ENCODE measurements at places on chromosomes 13 and 19.

DNA sequence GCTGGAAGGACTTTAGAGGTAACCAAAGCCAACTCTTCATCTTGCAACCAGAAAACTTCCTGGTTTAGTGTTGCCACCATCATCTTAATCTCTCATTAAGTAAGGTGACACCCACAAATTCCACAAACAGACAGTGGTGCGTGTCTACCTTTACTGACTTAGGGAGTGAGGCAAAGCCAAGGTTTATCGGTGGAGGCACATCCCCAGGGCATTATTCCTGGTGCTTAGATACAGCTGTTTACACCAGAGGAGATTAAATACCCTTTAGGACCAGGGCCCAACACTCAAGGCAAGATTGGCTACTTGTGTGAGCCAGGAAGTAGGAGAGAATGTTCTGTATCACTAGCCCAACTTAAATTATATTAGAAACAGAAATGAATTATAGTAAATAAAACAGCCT lies 9.5 kb downstream of the STOML3 start:
- DNase-seq: no peak

DNA sequence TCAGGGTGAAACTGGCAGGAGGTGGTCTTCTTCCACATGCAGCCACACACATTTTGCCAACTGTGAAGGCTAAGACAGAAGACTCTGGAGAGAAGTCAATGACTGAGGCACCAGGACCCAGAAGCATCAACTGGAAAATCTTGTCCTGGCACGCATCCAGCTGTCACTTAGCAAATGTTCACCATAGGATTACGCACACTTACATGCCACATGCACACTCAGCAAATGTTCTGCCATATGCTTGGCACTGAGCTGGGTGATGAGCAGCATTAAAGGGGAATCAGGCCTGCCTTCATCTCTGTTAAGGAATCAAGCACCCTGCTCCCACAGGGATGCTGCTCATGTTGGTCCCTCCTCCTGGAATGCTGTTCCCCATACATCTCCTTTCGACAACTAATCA lies 5.1 kb downstream of the ZNF599 start:
- no peak for DNase-seq

DNA sequence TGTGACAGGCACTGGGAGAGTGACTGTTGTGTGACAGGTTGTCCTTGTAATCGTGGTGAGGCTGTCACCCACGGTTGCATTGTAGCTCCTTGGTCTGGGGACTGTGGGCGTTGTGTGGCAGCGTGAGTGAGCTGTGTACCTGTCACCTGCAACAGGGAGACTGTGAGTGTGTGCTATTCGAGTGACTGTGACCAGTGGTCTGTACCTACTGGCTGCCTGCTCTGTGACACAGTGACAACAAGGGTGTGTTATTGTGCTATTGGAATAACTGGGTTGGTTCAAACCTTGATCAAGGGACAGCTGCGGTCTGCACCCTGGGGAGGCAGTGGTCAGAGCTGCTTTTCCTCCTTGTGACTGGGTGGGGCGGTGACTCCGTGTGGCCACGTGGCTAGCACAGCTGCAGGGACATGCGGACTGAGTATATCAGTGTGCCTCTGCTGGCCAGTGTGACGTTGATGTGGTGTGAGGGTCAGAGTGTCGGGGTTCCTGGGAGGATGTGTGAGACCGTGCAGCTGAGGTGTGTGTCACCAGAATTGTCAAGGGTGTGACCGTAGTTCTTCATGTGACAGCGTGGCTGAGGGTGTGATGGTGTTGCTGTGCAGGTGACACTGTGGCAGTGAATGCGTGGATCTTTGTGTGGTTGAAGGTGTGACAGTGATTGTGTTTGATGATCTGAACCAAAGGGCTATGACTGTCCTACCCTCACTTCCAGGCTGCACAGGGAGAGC lies 10.1 kb upstream of the NFIX start:
- no peak for DNase-seq

- peak; percentile 87 for DNase-seq
These were observed 10.6 kb downstream of the REXO1 start for GRCh38 chr19:1837625-1838105.

- DNase-seq: no peak
These were observed 9.4 kb upstream of the SEMA6B start for GRCh38 chr19:4568886-4569285.

DNA sequence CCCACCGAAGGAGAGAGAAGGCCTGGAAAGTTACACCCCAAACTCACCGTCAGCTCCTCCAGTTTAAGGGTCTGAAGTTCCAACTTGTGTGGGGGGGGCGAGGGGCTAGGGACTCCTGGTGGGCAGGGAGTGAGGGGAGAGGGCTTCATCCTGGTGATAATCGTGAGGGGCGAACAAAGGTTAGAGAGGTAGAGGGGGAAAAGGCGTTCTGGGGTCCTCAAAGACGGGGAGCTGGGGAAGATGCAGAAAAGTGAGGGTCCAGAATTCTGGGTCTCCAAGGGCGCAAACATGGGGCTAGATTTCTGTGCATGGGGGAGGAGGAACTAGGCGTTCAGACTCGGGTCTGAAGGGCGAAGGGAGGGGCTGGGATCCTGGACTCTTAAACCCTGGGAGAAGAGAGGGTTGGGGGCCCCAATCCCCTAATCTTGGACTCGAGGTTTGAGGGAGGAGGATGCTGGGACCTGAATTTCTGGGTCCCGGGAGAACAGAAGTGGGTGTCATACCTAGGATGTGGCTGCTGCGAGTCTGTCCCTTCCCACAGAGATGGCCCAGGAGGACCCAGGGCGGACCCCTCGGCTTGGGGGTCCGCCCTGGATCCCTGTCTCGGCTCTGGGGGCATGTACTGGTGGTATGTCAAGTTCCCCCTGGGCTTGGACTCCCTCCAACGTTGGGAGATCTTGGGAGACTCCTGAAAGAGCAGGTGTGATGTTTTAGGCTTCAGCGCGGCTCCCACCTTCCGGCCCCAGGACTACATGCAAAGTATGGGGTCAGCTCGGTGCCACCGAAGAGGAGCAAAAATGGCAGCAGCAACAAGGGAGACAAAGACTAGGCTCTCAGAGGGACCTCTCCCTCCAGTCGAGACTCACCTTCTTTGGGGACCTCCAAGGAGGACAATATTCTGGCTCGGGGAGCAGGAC lies 4.5 kb downstream of the MAMSTR start:
- DNase-seq: no peak

DNA sequence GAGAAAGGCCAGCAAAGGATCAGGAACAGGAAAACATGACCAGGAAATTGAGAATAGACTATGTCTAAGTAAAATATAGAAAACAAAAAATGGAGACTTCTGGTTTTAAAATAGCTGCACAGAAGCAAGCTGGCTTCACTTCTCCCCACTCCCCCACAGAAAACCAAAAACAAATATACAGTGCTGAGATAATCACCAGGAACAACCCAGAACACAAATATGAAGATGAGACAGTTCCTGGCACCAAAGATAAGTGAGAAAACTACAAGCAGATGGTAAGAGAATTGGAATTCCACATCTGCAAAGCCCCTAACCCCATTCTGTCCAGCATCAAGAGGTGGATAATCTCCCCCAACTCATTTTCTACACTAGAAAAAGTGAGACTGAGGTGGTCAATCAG lies 397.7 kb downstream of the SUCLA2 start:
- DNase-seq: no peak

DNA sequence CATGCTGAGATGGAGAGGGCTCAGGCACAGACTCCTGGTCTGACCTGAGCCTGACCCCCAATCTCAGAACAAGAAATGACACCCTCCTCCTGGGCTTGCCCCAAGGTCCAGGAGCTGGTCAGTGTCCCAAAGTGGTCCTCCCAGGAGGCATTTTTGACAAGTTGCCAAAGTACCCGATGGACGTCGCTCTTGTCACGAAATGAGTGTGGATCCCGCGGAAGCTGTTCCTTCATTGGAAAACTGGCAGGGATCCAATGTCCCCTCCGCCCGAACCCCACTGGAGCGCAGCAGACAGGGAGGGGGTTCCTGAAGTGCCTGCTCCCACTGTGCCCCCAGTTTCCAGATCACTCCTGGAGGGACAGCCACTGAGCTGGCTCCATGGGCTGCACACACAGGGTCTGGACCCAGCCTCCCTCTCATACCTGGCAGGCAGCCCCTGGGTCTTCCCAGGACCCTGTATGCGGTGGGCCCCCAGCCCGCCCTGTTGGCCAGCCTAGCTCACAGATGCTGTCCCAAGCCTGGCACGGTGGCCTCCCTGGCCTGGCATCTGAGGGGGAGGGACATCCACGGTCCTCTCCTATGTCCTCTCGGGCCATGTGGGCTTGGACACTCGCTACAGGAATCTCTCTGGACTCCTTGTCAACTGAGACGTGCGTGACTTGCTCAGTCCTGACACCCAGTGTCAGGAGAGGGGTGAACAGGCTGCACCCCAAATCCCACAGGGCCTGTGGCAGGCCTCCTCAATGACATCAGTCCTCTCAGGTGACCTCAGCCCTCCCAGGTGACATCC lies 12.8 kb upstream of the ZNF14 start:
- peak; percentile 2 for DNase-seq

- DNase-seq: no peak
These were observed 4.5 kb downstream of the REXO1 start for GRCh38 chr19:1843646-1844394.

GRCh38 chr13:111852725-111853518 lies 214.0 kb upstream of the SOX1 start:
- no peak for DNase-seq

DNA sequence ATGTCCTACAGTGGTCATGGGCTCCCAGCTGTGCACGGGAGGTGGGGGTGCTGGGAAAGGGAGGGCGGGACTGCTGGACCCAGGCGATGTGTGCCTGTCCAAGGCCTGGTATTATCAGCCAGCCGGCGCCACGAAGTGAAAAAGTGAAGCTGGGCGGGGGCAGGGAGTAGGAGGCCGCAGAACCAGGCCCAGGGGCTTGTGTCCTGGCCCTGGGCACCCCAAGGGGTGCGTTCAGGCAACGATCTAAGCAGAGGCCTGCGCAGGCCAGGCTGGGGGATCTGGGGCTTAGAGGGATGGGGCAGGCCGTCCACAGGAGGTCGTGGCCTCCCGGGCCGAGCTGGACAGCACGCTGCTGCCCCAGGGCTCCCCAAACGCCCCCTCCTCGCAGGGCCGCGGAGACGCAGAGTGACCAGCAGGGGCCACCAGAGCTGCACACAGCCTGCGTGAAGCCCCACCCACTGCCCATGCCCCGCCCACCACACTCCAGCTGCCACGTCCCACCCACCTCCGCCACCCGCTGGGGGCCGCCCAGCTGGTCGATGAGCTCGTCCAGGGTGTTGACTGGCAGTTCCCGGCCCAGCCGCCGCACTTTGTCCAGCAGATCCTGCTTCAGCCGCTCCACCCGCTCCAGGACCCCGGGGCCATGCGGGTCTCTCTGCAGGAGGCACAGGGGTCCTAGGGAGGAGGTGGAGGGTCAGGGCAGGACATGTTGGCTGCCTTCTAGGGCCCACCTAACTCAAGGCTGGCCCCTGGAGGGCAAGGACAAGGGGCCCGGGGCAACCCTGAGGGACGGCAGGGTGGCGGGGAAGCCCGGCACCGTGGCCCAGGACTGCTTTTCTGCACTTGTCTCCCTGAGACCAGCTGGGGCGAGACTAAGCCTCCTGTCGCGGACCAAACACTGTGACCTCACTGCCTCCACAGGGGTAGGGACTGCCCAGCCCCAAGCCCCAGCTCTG lies 9.5 kb downstream of the GPX4 start:
- DNase-seq: peak; percentile 99

DNA sequence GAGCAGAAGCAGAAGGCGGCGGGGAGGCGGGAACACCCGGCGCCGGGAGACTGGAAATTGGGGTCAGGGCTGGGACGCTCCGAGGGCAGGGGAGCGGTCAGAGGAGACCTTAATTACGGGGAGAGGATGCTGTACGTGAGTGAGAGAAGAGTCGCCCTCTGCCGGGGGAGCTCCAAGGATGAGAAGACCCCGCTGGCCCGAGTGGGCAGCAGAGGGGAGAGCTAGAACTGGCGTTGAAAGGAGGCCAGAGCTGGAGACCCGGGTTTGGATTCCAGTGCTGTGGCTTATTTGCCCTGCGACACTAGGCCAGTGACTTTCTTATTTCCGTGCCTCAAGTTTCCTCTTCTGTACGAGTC lies 536 bp downstream of the FAM32A start:
- DNase-seq: peak; percentile 38

- DNase-seq: no peak
These were observed 4.6 kb upstream of the ERFL start for GRCh38 chr19:41932720-41933332.

GRCh38 chr13:94416454-94417080 lies 62.9 kb downstream of the DCT start:
- peak; percentile 10 for DNase-seq

Measured in AG08396 (cell line).